ENCODE measurements at places on chromosomes 6 and 20.
A peak's percentile ranks its signal among the peaks of the same experiment; 100 is the strongest.

DNA sequence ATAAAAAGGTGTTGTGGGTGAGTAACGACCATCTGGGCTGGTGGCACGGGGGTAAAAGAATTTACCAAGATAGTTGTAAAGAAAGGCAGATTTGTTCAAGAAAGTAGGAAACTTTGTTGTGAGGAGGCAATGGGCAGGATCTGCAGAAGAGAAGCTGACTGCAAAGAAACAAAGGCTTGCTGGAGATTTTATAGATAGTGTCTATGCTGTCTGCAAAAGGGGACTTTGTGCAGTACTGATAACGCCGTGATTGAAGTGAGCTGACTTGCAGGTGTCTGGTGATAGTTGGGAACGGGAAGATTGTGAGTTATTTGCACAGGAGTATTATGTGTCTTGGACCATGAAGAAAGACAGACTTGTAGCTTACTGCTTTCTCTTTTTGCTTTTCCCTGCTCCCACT is 36.8 kb upstream of the GSTA3 start:
- DNase-seq, result no peak

DNA sequence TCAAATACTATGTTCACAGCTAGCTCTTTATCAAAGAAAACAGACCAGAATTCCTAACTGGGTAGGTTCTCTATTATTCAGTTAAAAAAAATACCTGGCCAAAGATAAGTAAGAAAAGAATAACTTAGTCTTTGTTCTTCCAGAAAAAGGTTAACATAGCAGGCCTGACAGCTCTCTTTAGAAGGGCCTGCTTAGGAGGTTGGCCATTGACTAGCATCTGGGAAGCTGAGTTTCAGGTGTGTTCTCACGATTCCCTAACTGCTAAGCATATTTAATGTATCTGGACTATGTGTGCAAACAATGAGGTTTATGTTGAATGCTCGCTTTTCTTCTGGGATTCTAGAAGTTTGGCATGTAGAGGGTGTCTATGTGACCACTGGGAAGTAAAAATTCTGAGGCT is 618.9 kb downstream of the HACE1 start:
- DNase-seq, result no peak

DNA sequence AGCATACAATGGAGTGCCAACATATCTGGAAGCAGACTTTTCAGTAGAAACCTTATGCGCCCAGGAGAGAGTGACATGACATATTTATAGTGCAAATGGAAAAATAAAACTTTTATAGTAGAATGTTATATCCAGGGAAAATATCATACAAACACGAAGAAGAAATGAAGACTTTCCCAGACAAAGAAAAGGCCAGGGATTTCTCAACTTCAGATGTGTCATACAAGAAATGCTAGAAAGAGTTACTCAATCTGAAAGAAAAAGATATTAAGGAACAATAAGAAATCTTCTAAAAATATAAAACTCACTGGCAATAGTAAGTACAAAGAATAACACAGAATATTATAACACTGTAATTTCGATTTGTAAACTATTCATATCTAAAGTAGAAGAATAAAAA is 1269.3 kb downstream of the GRIK2 start:
- DNase-seq, result no peak

DNA sequence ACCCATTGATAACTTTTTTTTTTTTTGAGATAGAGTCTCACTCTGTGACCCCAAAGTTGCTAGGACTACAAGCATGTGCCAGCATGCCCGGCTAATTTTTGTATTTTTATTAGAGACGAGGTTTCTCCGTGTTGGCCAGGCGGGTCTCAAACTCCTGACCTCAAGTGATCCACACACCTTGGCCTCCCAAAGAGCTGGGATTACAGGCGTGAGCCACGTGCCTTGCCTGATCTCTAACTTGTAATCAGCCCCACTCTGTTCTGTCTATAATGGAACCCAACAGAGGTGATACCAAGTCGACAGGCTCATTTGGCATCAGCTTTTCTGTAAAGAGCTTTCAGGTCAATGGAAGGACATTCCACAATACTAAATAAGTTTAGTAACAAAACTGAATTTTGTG is 99.4 kb downstream of the HFE start:
- DNase-seq, result no peak

GRCh38 chr6:1821164-1821512 is 211.4 kb downstream of the FOXC1 start:
- no peak for DNase-seq

DNA sequence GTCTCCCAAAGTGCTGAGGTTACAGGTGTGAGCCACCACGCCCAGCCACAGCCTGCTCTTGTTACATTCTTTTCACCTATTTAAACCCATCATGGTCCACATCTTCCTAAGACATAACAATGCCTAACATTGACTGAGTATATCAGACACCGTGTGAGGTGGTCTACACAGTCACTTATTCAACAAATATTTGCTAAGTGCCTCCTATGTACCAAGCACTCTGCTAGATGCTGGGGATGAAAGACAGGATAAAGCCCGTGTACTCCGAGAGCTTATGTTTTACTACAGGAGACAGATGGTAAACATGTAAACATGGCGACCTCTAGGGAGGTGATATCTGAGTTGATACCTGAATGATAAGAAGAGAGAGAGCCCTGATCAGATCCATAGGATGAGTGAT is 12.7 kb downstream of the BCL2L1 start:
- no peak for DNase-seq

- DNase-seq, result peak; percentile 62
Measured at GRCh38 chr6:77030929-77031674, 432.2 kb downstream of the HTR1B start.

- no peak for DNase-seq
Measured at GRCh38 chr6:708237-708598, 15.3 kb upstream of the EXOC2 start.

- no peak for DNase-seq
Measured at GRCh38 chr6:22132656-22133055, 164.2 kb downstream of the PRL start.

DNA sequence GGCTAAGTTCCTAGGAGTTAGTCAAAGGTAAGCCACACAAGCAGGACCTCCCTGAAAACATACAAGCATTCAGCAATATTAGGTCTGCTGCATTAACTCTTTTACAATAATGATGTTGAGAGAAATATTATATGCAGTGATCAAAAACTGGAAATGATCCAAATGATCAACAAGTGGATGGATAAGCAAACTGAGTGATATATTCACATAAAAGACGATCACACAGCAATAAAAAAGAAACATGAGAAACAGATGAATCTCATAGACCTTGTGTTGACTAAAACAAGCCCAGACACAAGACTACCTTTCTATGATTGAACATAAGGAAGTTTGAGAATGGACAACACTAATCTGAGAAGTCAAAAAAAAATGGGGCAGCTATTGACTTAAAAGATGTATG is 39.9 kb downstream of the LMBRD1 start:
- no peak for DNase-seq

- DNase-seq, result no peak
Measured at GRCh38 chr6:44255105-44255808, 2.1 kb downstream of the SLC35B2 start.

DNA sequence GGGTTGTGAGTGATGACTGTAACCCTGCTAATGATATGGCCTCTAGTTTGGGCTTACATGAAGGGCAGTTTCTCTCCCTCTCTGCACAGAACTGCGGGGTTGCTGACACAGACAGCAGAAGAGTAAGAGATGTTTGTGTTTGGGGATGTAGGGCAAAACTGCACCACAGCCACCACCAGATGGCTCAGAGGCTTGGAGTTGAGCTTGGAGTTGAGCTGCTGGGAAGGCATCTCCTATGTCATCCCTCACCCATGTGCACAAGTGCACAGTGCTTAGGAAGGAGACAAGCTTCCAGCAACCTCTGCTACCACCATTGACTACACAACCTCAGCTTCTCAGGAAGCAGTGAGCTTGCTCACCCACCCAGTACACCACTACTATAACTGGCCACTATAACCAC is 303.9 kb upstream of the DEFB112 start:
- DNase-seq, result no peak

GRCh38 chr6:107730106-107730505 is 94.0 kb downstream of the SCML4 start:
- no peak for DNase-seq

DNA sequence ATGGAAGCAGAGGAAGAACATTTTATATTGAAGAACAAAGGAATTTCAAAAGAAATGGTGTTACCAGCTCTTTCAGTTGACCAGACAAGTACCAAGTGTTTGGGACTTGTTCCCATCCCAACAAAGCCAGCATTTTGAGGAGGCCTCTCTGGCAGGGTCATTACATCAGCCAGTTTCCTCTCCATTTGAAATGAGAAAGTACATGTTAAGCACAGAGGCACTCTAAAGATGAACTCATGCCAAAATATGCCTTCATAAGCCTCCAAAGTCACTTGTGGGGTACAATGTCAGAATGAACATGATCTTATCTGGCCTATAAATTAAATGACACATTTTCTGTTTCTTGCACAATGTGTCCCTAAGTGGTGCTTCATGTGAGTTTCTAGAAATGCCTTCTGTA is 223.9 kb downstream of the PRL start:
- DNase-seq, result no peak

DNA sequence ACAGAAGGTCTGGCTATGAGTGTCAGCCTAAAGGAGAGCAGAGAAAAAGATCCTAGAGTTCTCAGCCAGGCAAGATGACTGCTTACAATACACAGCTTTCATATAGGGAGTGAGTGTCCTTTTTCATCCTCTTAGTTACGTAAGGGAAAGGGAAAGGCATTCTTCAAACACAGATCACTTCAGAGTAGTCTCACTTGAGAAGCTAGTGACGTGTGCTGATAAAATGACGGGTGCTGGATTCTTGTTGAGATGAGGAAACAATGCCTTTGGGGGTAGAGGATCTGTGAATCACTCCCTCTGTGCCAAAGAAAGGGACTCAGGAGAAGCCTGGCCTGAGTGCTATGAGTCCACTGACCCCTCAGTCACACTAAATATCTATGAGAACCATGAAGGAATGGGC is 117.3 kb downstream of the QRSL1 start:
- DNase-seq, result peak; percentile 4

DNA sequence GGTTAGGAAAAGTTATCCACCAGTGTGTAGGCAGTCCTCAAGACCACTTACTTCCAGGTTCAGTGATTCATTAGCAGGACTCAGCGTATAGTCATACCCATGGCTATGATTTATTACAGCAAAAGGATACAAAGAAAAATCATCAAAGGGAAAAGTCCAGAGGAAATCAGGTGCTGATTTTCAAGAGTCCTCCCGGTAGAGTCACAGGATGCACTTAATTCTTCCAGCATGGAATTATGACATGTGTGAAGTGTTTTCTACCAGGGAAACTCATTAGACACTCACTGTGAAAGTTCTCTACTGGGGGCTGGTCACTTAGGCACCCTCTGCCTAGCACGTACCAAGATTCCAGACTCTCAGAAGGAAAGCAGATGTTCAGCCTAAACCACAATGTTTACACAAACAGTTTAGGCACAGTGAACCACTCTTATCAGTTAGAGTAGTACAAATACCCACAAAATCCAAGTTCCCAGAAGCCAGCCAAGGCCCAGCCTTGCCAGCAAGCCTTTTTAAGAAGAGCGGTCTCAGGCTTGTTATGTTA is 10.2 kb downstream of the WFDC3 start:
- DNase-seq, result peak; percentile 86

- no peak for DNase-seq
Measured at GRCh38 chr20:9572670-9573069, 58.3 kb downstream of the LAMP5 start.

GRCh38 chr6:156582509-156582992 is 194.6 kb upstream of the ARID1B start:
- no peak for DNase-seq

- DNase-seq, result peak; percentile 57
Measured at GRCh38 chr6:135493218-135493961, 4.2 kb downstream of the AHI1 start.

DNA sequence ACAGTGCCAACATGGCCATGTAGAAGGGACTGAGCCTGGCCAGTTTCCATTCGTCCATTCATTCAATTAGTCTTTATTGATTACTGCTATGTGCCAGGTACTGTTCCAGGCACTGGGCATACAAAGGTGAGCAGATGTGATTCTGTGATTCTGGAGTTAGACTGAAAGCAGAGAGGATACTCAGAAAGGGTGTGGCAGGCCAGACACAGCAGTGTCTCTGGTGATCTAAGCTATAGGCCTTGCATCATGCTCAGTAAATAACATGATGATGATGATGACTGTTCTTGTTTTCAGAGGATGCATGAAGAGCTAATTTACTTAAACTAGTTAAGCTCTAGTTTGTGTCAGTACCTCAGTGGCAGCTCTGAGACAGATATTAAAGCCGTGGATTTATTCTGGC is 31.4 kb upstream of the FUCA2 start:
- DNase-seq, result peak; percentile 27

- DNase-seq, result peak; percentile 48
Measured at GRCh38 chr6:80636689-80637088, 530.2 kb downstream of the BCKDHB start.

- DNase-seq, result peak; percentile 53
Measured at GRCh38 chr20:43953919-43954592, 39.4 kb downstream of the TOX2 start.

GRCh38 chr6:87393026-87393622 is 14.6 kb upstream of the CFAP206 start:
- peak; percentile 57 for DNase-seq

DNA sequence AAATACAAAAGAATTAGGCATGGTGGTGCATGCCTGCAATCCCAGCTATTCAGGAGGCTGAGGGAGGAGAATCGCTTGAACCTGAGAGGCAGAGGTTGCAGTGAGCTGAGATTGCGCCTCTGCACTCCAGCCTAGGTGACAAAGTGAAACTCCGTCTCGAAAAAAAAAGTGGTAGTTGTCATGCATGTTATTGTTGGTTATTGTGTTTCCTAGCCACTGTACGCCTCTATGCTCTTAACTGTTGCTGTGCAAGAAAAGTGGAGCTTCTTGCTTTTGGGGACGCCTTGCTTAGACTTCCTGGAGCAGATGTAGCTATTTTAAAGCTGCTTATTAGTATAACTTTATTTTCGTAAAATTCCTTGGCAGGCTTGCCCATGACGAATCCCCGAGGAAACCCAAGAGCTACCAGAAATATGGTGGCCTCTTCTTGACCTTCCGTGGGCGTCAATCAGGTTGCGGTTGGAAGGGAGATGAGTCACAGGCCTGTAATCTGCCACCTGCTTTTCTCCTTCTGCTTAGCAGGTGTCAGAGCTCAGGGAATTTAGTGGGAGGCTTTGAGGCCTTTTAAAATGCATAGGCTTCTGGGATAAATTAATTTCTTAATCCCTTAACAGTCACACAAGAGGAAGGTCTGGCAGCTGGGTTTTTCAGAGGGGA is 17.3 kb downstream of the GABRR2 start:
- DNase-seq, result peak; percentile 92

DNA sequence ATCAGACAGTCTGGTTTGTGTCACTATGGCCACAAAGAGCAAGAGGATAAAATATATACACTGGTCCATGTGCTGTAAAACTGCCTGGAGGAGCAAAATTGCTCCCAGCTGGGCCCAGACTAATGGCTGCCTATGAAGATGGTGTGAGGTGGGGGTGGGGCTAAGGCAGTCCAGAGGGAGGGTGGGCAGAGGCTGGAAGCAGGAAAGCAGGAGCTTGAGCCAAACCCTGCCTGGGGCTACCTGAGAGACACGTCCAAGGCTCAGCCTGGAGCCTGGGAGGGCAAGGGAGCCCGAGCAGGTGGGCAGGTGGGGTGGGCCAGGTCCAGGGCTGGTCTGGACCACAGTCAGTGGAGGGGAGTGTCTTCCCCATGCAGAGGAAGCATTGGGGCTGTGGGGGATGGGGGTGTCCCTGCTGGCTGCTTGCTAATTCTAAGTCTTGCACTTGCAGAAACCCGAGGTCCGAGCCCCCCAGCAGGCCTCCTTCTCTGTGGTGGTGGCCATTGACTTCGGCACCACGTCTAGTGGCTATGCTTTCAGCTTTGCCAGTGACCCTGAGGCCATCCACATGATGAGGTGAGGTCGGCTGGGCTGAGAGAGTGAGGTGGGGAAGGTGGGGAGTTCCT is 9.5 kb downstream of the HSPA12B start:
- no peak for DNase-seq

GRCh38 chr20:33883164-33883563 is 72.0 kb downstream of the CHMP4B start:
- no peak for DNase-seq

All from fibroblast of skin of back (primary cell).